Effector memory CD8-positive, alpha-beta T cell (primary cell): ENCODE measurements at places on chromosomes 5 and 9.
A peak's percentile ranks its signal among the peaks of the same experiment; 100 is the strongest.

- DNase-seq = no peak
- H3K36me3 ChIP-seq = no peaks in the 10 kb centered on the region
- H3K27ac ChIP-seq = no peak overlapping the region
- no peaks in the 10 kb centered on the region for H3K4me1 ChIP-seq
- H3K4me3 ChIP-seq = no peak overlapping the region
- H3K27me3 ChIP-seq = no peaks in the 10 kb centered on the region
These were observed 113.3 kb downstream of the ADRB2 start for GRCh38 chr5:148939676-148940075.

DNA sequence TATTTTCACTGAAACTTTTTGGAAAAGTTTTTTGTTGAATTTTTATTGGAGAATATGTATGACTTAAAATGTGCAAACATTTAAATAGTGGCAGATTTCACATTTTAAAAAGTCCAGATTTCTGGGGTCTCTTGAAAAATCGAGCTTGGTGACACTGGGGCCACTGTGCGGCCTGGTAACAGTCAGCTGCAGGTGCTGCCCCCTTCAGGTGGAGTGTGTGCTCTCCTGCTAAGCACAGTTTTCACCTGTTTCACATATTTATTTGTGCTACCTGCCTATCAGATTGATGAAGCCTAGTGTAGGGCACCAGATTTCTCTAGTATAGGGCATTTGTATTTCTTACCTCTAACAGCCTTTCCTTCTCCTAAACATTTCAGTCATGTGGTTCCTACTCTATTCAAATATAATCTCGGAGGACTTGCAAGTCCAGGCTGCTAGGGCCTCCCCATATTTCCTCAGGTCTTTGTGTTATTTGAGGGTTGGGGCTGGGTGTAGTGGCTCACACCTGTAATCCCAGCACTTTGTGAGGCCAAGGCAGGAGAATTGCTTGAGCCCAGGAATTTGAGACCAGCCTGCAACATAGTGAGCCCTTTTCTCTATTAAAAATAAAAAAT lies 95.8 kb upstream of the KLF9 start:
- H3K4me3 ChIP-seq = no peak overlapping the region
- H3K27ac ChIP-seq = no peak overlapping the region
- no peaks in the 10 kb centered on the region for H3K27me3 ChIP-seq
- H3K36me3 ChIP-seq = no peaks in the 10 kb centered on the region
- H3K4me1 ChIP-seq = no peaks in the 10 kb centered on the region
- no peak for DNase-seq

GRCh38 chr5:35115920-35116319 lies 68.2 kb upstream of the AGXT2 start:
- no peak overlapping the region for H3K27ac ChIP-seq
- H3K27me3 ChIP-seq = peaks cover 49% of the 10 kb centered on the region
- no peaks in the 10 kb centered on the region for H3K36me3 ChIP-seq
- H3K4me1 ChIP-seq = no peaks in the 10 kb centered on the region

- H3K4me1 ChIP-seq = peaks cover 10% of the 10 kb centered on the region
- H3K36me3 ChIP-seq = peaks cover 11% of the 10 kb centered on the region
- H3K4me3 ChIP-seq = peak overlapping the region; percentile 30
- H3K27ac ChIP-seq = peak overlapping the region; percentile 22
- no peaks in the 10 kb centered on the region for H3K27me3 ChIP-seq
These were observed 20.0 kb downstream of the RNF44 start for GRCh38 chr5:176517053-176517661.

DNA sequence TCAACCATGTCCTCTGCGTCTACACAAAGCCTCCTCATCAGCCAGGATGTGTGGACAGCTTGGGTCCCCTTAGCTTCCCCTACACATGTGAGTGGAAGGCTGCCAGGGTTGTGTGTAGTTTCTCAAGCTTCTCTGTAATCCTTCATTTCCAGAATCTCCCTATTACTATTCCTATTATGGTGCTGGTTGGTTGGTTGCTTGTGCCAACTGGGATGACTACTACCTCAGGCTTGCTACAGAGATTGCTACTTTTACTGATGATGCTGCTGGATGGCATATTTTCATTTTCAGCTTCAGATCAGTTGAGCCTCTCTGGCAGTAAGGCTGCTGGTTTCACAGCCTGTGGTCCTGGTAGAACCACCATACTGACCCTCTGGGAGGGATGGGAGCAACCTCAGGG lies 39.9 kb downstream of the ATG10 start:
- no peaks in the 10 kb centered on the region for H3K4me1 ChIP-seq
- H3K27me3 ChIP-seq = no peaks in the 10 kb centered on the region
- no peak overlapping the region for H3K4me3 ChIP-seq
- no peak overlapping the region for H3K27ac ChIP-seq
- no peak for DNase-seq

- no peaks in the 10 kb centered on the region for H3K27me3 ChIP-seq
- H3K4me3 ChIP-seq = no peak overlapping the region
- no peaks in the 10 kb centered on the region for H3K36me3 ChIP-seq
These were observed 143.4 kb upstream of the KLF9 start for GRCh38 chr9:70557661-70558369.

GRCh38 chr9:115985657-115986056 lies 167.9 kb upstream of the PAPPA start:
- H3K27me3 ChIP-seq = no peaks in the 10 kb centered on the region
- DNase-seq = no peak
- no peaks in the 10 kb centered on the region for H3K36me3 ChIP-seq
- H3K4me3 ChIP-seq = no peak overlapping the region
- H3K27ac ChIP-seq = no peak overlapping the region

- no peaks in the 10 kb centered on the region for H3K27me3 ChIP-seq
- H3K27ac ChIP-seq = peak overlapping the region; percentile 71
- peaks cover 22% of the 10 kb centered on the region for H3K36me3 ChIP-seq
- H3K4me3 ChIP-seq = no peak overlapping the region
- peaks cover 4% of the 10 kb centered on the region for H3K4me1 ChIP-seq
- no peak for DNase-seq
These were observed 108.2 kb downstream of the UBE2R2 start for GRCh38 chr9:33924978-33925797.

DNA sequence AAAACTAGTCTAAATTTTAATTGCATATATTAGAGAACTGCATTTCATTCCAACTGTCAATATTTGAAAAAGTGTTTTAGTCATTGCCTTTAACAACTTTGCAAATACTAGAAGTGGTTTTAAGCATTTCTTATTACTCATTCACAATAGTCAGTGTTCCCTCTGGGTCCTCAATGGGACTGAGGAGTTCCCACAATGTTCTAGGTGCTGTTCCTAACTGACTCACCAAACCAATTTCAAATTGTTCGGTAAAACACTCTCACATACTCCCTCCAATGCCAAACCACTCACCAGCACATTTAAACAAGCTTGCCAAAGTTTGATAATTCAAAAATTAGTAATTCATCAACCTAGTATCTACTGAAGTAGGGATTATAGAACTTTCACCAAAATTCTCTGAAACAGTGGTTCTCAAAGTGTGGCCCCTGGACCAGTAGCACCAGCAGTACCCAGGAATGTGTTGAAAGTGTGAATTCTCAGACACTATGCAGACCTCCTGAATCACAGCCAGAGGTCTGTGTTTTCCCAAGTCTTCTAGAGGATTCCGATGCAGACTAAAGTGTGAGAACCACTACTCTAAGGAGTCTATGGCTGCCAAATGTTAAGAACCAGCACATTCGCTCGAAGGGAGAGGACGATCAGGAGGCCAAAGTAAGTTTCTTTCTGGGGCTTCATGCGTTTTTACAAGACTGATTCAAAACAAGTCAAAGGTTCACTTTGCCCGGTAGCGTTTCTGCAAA lies 72.8 kb downstream of the APBA1 start:
- H3K4me3 ChIP-seq = no peak overlapping the region
- no peaks in the 10 kb centered on the region for H3K36me3 ChIP-seq

DNA sequence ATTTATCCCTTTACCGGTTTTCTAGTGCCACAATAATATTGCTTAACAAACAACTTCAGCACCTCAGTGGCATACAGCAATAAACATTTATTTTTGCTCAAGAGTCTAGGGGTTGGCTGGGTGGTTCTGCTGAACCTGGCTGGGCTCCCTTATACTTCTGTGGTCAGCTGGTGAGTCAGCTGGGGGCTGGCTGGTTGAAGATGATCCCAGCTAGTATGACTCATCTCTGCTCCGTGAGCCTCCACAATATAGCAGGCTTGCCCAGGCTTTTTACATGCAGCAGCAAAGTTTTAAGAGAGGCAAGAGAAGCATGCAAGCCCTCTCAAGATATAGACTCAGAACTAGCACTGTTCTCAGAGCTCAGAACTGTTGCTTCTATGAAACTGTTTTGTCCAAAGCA lies 523.5 kb upstream of the CLINT1 start:
- no peak for DNase-seq
- no peaks in the 10 kb centered on the region for H3K4me1 ChIP-seq
- H3K27me3 ChIP-seq = peaks cover 18% of the 10 kb centered on the region
- no peak overlapping the region for H3K27ac ChIP-seq

DNA sequence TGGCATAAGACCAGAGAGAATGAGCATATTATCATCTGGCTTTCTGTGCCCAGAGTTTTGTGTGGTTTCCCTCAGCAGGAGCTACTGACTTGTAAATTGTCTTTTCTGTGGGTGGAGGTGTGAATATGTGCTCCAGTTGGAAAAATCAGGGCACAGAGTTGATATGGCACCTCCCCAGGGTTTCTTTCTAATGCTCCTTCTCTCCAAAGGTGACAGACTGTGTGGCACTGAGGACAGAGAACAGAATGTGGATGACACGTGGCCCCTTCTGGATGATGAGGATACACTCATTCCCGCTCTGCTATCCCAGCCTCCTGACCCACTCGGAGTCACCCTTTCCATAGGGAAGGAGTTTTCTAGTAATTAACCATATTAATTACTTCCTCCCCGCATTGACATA lies 221.0 kb downstream of the ICE1 start:
- no peak for DNase-seq
- no peak overlapping the region for H3K4me3 ChIP-seq
- peaks cover 6% of the 10 kb centered on the region for H3K27me3 ChIP-seq
- no peak overlapping the region for H3K27ac ChIP-seq
- H3K36me3 ChIP-seq = no peaks in the 10 kb centered on the region
